Activated CD4-positive, CD25-positive, alpha-beta regulatory T cell treated with anti-CD3 and anti-CD28 coated beads, Interleukin-2, amount 50 U/mL, for 24 hours (primary cell): ENCODE measurements at places on chromosomes 4 and X.

- ATAC-seq, result no peak
Measured at GRCh38 chrX:81414630-81415029, 212.7 kb downstream of the SH3BGRL start.

GRCh38 chr4:14254926-14255325 is 627.4 kb upstream of the BOD1L1 start:
- no peak for ATAC-seq

DNA sequence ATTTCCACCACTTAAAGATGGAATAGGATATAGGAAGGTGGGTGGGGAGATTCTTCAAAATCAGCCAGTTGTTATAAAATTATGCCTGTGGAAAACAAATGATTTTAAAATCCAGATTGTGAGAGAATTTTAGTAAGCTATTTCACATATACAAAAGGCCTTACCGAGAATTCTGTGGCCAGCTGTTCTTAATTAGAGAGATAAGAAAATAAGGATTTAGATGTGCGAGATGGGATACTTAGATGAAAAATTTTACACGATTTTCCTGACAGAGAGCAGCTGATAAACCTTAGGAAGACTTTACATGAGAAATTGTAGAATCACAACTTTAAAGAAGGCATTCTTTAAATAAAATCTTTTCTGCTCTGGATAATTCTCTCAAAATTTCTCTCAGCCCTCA is 94.5 kb upstream of the IQCM start:
- no peak for ATAC-seq

- no peak for ATAC-seq
Measured at GRCh38 chrX:139267851-139268250, 262.7 kb upstream of the F9 start.

DNA sequence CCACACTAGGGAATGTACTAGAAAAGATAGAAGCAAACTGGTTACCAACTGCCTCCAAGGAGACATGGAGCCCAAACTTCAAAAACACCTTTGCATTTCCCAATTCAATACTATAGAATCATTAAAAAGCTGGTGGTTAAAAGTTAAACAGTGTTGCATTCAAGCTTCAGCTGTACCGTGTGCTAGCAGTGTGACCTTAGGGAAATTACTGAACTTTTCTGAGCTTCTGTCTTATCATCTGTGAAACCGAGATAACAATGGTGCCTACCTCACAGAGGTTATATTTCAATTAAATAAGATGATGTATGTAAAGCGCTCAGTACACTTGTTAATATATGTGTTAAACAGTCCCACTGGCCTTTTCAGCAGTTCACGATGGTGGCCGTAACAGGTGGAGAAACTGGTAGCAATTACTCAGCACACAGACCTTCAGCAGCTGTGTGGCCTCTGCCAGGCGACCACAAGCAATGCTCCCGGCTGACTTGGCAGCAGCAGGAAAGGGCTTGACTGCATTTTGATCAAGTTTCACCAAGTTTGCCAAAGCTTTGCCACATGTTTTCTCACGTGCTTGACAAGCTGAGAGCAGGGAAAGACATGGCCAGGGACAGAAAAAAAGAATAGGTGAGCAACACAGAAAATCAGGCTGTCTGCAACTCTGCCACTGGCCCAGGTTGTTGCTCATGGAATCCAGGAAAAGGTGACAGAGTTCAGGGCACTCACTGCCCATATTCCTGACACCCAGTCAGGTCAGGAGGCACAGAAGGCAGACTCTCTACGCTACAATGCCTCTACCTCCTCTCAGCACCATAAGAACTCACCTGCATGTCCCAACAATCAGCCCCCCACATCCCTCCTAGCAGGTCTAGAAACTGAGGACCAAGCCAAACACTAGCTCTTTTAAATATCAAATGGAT is 72.1 kb downstream of the PARM1 start:
- no peak for ATAC-seq

- no peak for ATAC-seq
Measured at GRCh38 chrX:112857478-112857878, 16.8 kb upstream of the AMOT start.

DNA sequence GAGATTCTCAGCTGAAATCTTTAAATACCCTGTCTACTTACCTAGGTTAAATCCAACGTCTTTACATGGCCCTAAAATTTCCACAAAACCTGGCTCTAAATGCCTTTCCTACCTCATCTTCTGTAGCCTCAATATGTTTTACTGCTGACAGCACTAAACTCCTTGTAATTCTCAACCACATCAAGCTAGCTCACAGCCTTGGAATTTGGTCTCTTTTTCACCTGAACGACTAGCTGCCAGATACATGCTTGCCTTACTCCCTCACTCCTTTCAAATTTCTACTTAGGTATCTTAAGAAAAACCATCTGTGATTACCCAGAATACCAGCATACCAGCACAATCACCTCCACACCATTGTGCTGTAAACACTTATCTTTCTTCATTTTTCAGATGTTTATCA is 635.6 kb upstream of the PCDH10 start:
- ATAC-seq, result no peak

DNA sequence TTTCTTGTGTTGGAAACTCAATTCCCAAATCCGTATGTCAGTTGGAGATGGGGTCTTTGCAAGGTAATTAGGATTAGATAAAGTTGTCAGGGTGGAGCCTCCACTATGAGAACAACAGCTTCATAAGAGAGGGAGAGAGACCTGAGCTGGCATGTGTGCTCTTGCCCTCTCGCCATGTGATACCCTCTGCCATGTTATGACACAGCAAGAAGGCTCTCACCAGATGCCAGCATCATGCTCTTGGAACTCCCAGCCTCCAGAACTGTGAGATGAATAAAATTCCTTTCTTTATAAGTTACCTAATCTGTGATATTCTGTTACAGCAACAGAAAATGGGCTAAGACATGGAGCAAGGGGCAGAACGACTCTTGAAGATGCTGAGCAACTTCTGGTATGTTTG is 201.9 kb upstream of the BOD1L1 start:
- ATAC-seq, result no peak

DNA sequence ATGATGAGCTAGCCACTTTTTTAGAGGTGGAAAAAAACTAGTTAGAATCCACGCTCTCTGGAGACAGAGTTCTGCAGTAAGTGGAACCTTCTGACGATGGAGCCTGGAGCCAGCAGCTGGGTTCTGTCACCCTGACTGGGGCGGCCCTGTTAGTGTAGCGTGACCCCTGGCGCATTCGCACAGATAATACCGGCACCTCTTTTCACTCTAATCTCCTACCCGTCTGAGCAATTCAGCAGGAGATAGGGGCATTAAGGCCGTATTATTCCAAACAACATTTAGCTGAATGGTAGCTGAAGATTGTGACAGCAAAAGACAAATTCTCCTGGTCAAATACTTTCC is 292.6 kb downstream of the FBXO8 start:
- ATAC-seq, result no peak

GRCh38 chrX:129115104-129115503 is 408.2 kb downstream of the SMARCA1 start:
- no peak for ATAC-seq

DNA sequence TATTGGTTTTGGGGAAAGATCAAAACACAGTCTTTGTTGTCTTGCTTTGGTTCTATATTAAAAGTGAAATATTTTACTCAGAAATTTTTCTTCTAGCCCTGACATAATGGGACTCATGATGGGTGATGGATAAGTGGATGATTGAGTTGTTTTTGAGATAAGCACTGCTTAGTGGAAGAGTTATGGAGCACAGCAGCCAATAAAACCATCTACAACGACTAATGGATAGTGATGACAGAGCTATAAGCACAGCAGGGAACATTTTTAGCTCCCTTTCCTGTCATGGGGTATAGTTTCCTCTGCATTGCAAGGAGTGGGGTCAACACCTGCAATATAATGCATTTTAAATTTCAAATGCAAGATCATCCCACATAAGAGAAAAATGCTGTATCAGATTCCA is 812.4 kb downstream of the STPG2 start:
- no peak for ATAC-seq

GRCh38 chrX:115949900-115950822 is 220.4 kb upstream of the AGTR2 start:
- ATAC-seq, result no peak

DNA sequence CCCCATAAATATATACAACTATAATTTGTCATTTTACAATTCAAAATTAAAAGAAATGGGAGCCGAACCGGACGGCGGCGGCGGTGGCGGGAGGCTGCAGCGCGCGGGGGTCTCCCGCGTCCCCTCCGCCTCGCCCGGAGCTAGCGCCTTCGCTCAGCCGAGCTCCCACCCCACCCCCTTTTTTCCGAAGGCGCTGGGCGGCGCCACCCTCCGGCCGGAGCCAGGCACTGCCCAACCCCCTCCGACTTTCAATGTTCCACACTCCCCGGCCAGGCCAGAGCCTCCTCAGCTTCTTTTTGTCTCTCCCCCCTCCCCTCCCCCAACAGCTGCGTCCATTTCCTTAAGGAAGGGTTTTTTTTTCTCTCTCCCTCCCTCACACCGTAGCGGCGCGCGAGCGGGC is 214.1 kb upstream of the GEMIN8 start:
- no peak for ATAC-seq

GRCh38 chr4:146407257-146407656 is 114.5 kb downstream of the SLC10A7 start:
- ATAC-seq, result no peak
